ENCODE measurements at places on chromosomes 4 and X.

DNA sequence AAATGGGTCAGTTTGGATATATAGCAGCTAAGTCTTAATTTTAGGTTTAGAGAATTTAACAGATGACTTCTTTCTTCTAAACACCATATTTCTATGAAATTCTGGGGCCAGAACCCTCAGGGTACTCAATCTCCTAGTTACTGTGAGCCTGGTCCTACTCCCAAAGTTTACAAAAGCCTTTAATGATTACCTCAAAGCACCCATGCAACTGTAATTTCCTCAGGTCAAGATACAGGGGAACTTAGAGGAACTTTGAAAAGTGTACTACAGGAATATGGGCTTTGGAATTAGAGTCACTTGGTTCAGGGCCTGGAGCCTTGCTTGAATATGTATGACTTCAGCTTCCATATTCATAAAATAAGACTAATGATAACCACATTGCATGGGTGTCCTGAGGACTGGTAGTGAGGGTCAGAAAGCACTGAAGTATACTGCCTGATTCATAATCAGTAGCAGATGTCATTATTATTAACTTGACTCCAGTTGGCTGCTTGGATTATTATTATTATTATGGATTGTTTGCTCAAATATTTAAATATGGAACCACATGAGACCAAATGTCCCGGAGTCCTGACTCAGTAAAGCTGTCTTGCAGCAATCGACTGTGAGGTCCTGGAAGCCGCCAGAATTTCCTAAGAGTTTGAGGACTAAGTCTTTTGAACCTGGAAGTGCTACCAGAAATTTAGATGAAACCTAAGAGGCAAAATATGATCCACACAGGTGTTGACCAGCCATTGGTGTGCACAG lies 2.0 kb upstream of the ADH7 start:
- no peak for DNase-seq

- DNase-seq = no peak
Measured at GRCh38 chr4:67101612-67102011, 443.7 kb downstream of the CENPC start.

GRCh38 chr4:15481961-15482745 lies 12.5 kb downstream of the CC2D2A start:
- no peak for DNase-seq

GRCh38 chr4:86876894-86877685 lies 15.1 kb downstream of the C4orf36 start:
- no peak for DNase-seq
